Fibroblast of upper back skin (primary cell): ENCODE measurements at places on chromosomes 1 and 21.

- no peak for DNase-seq
Observed at GRCh38 chr1:17121881-17122280, 2.6 kb upstream of the PADI2 start.

DNA sequence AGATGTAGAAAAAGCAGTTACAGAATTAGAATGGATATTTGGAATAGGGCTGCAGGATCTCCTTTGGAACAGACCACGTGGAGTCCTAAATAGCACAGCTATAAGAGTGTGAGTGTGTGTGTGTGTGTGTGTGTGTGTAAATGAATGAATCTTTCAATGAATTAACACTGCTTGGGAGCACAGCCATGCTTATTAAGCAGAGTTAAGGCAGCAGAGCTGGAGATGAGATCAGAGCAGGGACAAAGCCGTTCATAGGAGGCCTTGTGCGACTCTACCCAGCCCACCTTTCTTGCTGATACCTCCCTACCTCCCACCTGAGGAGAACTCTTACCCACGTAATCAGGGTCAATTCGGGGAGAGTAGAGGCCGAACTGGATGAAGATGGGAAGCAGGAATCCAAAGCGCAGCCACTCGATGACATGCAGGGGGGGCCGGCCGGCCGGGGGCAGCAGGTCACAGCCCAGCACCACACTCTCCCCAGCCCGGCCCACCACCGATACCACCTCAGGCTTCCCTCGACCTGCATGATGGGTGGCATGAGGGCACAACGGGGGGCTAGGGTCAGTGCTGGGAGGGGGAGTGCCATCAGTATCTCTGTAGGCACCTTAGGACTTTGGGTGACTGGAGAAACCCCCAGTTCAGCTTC lies 2.7 kb downstream of the IGSF9 start:
- DNase-seq: no peak

DNA sequence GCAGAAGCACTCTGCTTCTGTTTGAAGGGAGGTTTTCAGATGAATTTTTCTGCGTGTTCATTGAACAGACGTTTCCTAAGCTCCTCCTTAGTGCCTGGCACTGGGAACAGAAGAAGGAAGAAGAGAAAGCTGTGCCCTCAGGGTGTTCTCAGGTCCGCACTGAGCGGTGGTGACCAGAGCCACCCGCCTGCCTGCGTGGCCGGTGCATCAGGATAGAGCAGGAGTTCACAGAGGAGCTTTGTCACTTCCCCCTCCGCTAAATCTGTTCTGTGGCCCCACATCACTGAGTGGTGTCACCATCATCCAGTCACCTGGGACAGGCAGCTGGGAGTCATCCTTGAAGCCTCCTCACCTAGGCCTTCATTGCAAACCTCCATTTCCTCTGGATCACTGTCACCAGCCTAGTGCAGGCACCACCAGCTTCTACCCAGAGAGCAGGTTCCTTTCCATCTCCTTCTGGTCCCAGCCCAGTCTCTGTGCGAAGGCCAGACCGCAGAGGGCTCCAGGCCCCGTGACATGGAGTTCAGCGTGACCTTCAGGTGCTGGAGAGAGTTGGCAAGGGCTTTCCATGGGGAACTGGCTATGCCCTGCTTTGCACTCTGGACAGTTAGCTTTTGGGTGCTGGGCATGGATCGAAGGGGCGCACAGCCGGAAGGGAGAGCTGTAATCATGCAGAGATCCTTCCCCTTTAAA lies 21.7 kb downstream of the PARK7 start:
- no peak for DNase-seq

- DNase-seq: no peak
Observed at GRCh38 chr1:44584167-44584566, 90.1 kb downstream of the TMEM53 start.

DNA sequence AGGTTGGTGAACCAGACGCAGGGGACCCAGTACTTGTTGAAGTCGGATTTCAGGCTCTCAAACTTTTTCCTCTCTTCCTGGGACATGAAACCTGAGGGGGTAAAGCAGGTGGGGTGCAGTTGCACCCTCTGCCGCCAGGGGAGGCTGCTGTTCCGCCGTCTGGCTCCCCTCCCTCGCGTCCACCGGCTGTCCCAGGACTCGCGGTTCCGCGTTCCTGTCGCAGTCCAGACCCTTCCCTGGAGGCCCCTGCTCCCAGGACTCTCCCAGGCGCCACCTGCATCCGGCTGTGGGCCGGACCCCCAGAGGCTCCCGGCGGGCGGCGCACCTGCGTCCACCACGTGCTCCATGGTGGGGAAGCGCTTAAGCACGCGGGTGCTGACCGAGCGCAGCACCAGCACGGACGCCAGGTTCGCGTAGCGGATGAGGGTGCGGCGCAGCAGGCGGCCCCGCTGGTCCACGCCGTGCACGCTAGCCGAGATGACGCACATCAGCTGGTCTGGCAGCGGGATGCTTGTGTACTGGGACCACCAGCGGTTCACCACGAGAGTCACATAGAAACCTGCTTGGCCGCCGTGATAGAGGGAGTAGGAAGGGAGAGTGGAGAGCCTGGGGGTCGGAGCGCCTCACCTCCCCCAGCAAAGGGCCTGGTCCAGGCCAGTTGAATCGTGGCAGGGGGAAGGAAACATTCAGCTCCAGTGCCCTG lies 1.7 kb downstream of the BEST4 start:
- peak; percentile 41 for DNase-seq

DNA sequence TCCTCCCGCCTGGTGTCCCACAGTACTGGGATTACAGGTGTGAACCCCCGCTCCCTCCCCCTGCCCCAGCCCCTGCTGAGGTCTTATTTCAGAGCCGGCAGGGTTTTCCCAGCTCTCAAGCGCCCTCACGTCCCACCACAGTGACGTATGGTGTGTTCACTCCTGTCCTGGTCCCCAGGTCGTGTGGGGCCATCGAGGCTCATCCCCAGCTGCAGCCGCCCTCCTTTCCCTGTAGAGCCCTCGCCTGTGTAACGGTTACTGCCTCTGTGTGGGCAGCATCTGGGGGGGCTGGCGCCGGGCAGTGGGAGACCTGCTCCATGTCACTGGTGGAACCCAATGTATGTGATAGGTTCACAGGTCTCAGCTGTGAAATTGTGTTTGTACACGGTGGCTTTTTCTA lies 23.2 kb downstream of the SKI start:
- no peak for DNase-seq

GRCh38 chr1:60458111-60458510 lies 384.5 kb upstream of the C1orf87 start:
- DNase-seq: no peak

DNA sequence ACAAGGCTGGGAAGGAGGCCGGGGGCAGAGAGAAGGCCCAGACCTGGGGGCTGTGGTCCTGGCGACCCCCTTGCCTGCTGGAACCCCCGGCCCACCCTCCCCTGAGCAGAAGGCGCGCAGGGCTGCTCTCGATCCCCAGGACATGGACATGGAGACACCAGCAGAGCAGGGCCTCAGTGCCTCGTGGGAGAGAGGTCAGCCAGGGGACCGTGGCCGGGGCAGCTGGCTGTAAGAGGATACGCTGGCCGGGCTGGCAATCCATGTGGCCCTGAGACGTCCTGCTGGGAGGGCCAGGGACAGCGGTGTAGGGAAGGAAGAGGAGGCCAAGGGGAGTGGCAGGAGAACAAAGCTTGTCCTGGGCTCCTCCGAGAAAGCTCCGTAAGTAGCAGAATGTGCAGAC lies 132.2 kb downstream of the CASZ1 start:
- no peak for DNase-seq

- no peak for DNase-seq
Observed at GRCh38 chr1:189637041-189637440, 840.6 kb downstream of the BRINP3 start.

- DNase-seq: no peak
Observed at GRCh38 chr1:82759035-82759434, 958.3 kb downstream of the ADGRL2 start.

DNA sequence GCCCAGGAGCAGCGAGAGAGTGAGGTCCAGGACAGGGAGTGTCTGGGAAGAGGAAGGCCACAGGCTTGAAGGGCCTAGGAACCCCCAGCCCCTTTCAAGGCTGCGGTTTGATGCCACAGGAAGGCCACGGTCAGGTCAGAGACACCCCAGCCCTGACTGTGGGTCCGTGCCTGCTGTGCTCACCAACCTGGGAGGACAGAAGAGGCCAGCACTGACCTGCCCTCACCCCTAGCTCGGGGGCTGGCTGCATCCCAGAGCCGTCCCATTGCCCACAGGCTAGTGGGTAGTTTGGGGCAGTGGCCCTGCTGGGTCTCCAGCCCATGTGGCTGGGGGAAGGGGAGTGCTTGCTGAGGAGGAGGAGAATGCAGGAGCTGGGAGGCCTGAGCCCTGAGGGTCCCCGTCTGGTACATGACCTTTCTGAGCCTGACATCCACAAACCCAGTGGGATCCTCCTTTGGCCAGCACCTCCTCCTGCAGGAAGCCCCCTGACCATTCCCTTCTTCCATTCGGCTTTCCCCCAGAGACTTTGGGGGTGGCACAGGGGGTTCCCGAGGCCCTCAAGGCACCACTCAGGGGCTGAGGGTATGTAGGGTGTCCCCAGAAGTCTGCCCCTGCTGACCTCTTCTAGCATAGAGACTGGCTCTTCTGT lies 54.3 kb downstream of the WNT9A start:
- no peak for DNase-seq

DNA sequence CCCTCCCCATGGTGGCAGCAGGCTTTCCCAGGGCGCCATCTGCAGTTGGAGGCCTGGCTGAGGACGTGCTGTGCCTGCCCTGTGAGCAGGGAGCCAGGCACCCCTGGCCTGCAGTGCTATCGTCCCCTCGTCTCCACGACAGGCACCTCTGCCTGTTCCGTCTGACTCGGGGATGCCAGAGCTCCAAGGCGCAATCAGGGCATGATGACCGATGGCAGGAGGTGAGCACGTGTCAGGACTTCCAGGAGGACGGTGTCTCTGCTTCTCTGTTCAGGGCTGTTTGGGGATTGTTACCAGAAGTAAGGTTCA lies 125.2 kb downstream of the PCBP3 start:
- DNase-seq: no peak

DNA sequence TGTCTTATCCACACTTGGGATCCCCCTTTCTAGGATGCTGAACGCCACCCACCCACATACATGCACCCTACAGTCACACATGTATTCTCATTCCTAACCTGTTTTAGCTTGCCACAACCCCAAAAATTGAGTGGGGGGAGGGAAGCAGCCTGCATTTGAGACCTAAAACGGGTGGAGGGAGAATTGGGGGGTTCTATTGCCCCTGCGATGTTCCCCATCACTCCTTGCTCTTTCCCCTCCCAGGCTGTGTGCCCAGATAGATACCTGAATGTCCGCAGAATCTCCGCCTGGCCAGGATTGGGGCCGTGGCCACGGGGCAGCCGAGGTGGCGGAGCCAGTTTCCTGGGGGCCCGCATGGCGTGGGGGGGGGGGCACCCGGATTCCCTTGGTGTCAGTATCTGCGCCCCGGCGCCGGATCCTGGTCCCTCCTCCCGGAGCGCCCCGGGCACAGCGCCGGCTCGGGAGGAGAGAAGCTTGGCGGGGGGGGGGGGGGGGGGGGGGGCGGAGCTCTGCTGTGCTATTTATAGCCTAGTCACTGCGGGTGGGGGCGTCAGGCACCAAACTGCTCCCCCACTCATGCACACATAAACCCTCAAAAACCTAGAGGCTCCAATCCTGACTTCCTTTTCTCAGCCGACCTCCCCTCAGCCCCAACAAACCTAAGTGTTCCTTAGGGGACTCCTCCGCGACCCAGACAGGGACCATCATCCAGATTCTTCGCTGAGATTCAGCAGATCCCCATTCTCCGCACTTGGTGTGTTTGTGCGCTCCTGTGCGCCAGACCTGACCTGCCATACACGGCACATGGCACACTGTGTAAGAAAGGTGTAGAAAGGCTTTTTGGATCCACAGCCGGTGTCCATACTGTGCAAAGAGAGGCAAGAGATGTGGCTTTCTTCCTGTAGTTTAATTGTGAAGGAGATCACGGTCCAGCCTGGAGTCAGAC lies 1.9 kb downstream of the ANKRD34A start:
- DNase-seq: no peak

DNA sequence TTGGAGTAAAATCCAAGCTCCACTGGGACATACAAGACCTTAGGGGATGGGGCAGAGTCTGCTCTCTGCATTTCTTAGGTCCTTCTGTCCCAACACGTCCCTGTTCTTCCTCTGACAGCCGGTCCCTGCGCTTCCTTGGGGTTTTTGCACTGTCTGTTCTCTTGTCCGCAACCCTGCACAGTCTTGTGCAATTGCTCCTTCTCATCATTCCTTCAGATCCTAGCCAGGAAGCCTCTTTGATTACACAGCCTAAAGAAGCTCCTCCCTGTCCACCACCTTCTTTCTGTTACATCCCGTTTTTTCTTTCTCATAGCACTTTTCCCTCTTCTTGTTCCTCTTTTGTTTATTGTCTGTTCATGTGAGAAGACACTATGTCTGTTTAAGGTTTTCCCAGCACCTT lies 19.9 kb downstream of the ACOT11 start:
- DNase-seq: no peak

DNA sequence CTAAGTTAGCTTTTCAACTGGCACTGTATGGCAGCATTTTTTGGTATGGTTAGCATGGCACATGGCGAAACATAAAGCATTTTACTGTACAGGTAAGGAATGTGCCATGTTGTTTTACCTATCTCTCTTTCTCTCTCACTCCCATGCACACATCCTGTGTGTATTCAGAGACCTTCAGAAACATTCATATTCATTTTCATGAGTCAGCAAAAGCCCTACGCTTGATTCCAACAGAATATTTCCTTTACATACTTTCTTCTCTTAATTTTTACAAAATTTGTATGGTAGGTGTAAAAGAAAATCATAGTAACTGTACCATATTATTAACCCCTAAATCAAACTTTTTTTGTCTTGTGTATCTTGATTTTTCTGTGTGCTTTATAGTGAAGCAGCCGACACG lies 10.3 kb downstream of the SRSF11 start:
- no peak for DNase-seq

- no peak for DNase-seq
Observed at GRCh38 chr1:35768350-35769187, 1.2 kb downstream of the CLSPN start.
